ENCODE measurements at places on chromosomes 1 and 21.
A peak's percentile ranks its signal among the peaks of the same experiment; 100 is the strongest.

DNA sequence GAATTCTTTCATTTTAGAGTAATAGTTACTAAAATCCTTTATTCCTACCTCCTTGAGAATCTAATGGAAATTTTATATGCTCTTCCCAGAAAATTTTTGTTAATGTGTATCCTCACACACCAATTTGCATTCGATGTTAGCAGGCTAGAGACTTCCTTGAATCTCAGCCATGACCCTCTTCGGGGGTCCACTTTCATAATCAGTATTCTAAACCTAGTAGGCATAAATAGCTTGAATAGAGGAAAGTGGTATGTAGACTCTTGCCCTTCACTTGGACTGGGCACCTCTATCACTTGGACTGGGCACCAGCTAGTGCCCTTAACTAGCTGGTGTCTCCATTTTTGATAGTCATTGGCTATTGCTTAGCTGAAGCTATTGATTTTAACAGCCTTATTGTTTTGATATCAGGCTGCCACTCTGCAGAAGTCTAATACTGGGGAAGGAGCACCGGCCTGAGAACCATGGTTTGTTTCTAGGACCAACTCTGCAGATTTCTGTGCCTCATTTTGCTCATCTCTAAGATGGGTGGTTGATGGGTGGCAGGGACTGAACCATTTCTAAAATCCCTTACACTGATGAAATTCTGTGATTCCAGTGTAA is 42.8 kb downstream of the MRPL39 start:
- no peak for DNase-seq
- no peak overlapping the region for H3K27ac ChIP-seq
- no peaks in the 10 kb centered on the region for H3K36me3 ChIP-seq
- no peaks in the 10 kb centered on the region for H3K27me3 ChIP-seq
- no peaks in the 10 kb centered on the region for H3K4me1 ChIP-seq
- no peak overlapping the region for H3K4me3 ChIP-seq

- peaks cover 34% of the 10 kb centered on the region for H3K36me3 ChIP-seq
- H3K27me3 ChIP-seq, result no peaks in the 10 kb centered on the region
- H3K4me1 ChIP-seq, result no peaks in the 10 kb centered on the region
- no peak overlapping the region for H3K4me3 ChIP-seq
Observed at GRCh38 chr1:39051956-39052355, 25.8 kb downstream of the NDUFS5 start.

DNA sequence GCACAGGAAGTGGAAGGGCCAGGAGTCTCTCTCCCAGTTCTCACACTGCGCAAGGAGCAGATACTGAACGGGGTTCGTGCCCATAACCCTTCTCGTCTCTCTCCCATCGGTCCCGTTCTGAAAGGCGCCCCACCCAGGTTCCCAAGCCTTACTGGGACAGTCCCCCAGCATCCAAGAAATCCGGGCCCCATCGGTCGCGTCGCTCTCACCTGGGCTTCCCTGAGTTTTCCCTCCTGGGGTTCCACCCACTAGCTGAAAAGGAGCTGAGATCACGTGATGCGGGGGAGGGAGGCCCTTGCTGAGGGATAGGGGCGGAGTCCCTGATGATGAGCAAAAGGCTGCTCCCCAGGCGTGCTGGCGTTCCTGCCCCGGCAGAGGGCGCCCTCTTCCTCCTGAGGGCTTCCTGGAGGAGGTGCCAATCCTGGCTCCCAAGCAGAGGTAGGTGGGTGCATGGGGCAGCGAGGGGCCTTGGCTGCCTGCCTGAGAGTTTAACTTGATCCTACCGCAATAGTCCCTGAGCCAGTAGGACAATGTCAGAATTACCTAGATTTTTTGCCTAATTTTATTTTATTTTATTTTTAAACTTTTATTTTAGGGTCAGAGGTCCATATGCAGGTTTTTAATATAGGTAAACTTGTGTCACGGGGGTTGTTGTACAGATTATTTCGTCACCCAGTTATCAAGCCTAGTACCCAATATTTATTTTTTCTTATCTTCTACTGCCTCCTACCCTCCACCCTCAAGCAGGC is at the start of gene SPOCD1:
Gene SPOCD1 (minus strand): TSS at position 271 of the 749 bp plus-strand sequence. CDS start 689 bp downstream, outside the sequence.
- H3K4me3 ChIP-seq, result no peak within 1 kb of the TSS
- no peaks in the 10 kb centered on the region for H3K27me3 ChIP-seq
- H3K36me3 ChIP-seq, result no peaks in the 10 kb centered on the region
- no peaks in the 10 kb centered on the region for H3K4me1 ChIP-seq

DNA sequence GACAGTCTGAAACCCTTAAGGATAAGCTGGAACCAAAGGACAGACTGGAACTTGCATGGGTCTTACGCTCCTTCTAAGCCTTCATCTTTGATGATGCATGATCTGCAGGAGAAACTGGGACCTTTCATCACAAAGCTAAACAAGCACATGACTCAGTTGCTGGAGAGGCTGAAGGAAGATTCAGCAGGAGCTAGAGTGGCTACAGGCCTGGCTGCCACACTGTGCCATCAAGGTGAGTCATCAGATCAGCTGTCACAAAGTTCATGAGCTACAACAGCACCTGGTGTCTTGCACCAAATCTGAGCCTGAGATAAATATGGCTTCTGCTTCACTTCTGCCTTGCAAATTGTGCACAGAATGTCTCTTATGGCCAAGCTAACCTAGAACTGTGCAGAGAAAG is 95.5 kb upstream of the MARK1 start:
- no peaks in the 10 kb centered on the region for H3K36me3 ChIP-seq
- DNase-seq, result no peak
- no peak overlapping the region for H3K27ac ChIP-seq
- no peaks in the 10 kb centered on the region for H3K27me3 ChIP-seq
- no peak overlapping the region for H3K4me3 ChIP-seq

GRCh38 chr1:92804721-92805201 is 19.9 kb upstream of the EVI5 start:
- DNase-seq, result no peak
- no peaks in the 10 kb centered on the region for H3K4me1 ChIP-seq
- H3K4me3 ChIP-seq, result no peak overlapping the region
- H3K36me3 ChIP-seq, result no peaks in the 10 kb centered on the region
- no peaks in the 10 kb centered on the region for H3K27me3 ChIP-seq

DNA sequence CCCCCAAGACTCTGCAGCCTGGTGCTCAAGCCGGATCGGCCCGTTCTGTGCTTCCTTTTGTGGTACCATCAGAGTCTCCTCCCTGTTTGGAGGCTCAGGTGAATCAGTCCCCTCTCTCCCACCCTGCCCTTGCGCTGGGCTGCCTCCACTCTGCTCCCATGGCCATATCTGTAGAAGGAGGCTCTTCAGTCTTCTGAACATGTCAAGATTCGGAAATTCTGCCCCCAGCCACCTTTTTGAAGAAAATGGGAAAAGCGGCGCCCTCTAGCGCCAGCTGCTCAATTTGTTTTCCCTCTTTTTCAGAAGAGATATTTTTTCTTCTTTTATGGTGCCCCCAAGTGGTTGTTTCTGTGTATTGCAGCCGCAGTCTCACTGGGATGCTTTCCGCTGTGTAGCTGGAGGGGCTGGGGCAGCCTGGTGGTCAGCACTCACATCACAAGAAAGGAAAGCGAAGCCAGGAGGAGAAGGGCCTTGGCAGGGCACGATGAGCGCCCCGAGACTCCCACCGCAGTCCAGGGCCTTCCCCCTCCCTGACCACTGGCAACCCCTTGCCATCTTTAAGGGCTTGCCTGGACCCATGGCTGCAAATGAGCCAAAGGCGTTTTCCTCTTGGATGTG is 58.4 kb upstream of the CACNA1E start:
- H3K4me1 ChIP-seq, result no peaks in the 10 kb centered on the region
- peak; percentile 69 for DNase-seq
- no peak overlapping the region for H3K27ac ChIP-seq
- H3K36me3 ChIP-seq, result no peaks in the 10 kb centered on the region
- no peaks in the 10 kb centered on the region for H3K27me3 ChIP-seq

GRCh38 chr1:219664310-219665029 is 51.6 kb upstream of the ZC3H11B start:
- no peak for DNase-seq
- no peaks in the 10 kb centered on the region for H3K27me3 ChIP-seq
- H3K4me3 ChIP-seq, result no peak overlapping the region
- H3K36me3 ChIP-seq, result no peaks in the 10 kb centered on the region
- H3K27ac ChIP-seq, result no peak overlapping the region

- no peak overlapping the region for H3K27ac ChIP-seq
- no peak overlapping the region for H3K4me3 ChIP-seq
- H3K36me3 ChIP-seq, result no peaks in the 10 kb centered on the region
- no peak for DNase-seq
- no peaks in the 10 kb centered on the region for H3K27me3 ChIP-seq
Observed at GRCh38 chr1:90821152-90821787, 104.2 kb upstream of the BARHL2 start.

- peak; percentile 30 for DNase-seq
- peak within 1 kb of the TSS; percentile 95 for H3K27ac ChIP-seq
- H3K36me3 ChIP-seq, result no peaks in the 10 kb centered on the region
Observed at GRCh38 chr21:25638660-25639550, at the start of gene JAM2. TSS of gene JAM2 (plus strand) at chr21:25639258. CDS start at chr21:25639822, 564 bp downstream.

GRCh38 chr1:160123726-160124125 is 8.2 kb downstream of the ATP1A2 start:
- no peaks in the 10 kb centered on the region for H3K27me3 ChIP-seq
- no peaks in the 10 kb centered on the region for H3K36me3 ChIP-seq
- no peak for DNase-seq
- no peak overlapping the region for H3K4me3 ChIP-seq
- no peak overlapping the region for H3K27ac ChIP-seq

DNA sequence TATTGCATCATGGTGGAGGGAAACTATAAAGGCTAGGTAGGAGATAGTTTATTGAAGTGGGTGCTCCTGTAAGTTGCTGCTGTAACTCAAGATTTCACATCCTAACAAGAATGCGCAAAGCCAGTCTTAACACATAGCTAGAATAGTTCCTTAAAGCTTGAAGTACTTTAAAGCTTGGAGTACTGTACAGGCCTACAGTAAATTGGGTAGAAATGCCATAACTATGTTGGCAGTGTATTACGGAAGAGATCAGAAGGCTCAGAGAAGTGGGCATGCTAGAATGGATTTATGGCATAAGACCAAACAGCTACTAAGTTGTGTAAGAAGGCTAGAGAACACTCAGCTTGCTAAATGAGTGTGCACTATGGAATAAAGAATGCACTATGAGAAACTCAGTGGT is 44.5 kb downstream of the DMRTA2 start:
- H3K27ac ChIP-seq, result no peak overlapping the region
- no peaks in the 10 kb centered on the region for H3K27me3 ChIP-seq
- no peak for DNase-seq
- no peaks in the 10 kb centered on the region for H3K36me3 ChIP-seq
- no peak overlapping the region for H3K4me3 ChIP-seq
- no peaks in the 10 kb centered on the region for H3K4me1 ChIP-seq
